COR-L47 (cell line): ENCODE measurements at places on chromosomes 5 and 9.

DNA sequence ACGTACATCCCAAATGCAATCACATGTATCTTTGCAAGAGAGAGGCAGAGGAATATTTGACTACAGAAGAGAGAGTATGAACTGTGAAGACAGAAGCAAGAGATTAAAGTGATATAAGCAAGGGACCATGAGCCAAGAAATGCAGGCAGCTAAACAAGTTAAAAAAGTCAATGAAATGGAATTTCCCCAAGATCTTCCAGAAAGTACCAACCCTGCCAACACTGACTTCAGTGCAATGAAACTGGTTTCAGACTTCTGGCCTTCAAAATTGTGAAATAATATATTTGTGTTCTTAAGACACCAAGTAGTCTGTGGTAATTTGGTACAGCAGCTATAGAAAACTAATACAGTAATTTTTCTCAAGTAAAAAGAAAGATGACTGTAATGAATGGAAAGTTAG, 20.9 kb downstream of the FOXI1 start:
- no peak for DNase-seq

DNA sequence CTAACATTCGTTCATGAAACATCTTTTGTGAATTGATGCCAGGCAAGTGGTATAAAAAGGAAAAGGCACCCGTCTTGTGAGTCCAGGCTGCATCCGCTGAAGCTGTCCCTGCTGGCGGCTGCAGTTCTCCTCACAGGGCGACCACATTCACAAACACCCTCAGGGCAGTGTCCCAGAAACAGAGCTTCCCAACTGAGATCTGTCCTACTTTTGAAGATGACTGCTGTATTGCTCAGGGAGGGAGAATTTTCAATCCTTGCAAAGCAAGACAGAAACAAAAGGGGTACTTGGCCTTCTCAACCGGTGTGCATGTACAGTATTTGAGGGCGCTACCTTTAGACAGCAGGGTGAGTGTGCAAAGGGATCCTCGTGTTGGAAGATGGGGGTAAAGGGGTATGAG, 316.1 kb downstream of the GADD45G start:
- no peak for DNase-seq

- DNase-seq: no peak
These were observed 5.5 kb downstream of the OTULIN start for GRCh38 chr5:14669975-14670374.

- no peak for DNase-seq
These were observed 1347.2 kb upstream of the NUDT12 start for GRCh38 chr5:104909803-104910202.

DNA sequence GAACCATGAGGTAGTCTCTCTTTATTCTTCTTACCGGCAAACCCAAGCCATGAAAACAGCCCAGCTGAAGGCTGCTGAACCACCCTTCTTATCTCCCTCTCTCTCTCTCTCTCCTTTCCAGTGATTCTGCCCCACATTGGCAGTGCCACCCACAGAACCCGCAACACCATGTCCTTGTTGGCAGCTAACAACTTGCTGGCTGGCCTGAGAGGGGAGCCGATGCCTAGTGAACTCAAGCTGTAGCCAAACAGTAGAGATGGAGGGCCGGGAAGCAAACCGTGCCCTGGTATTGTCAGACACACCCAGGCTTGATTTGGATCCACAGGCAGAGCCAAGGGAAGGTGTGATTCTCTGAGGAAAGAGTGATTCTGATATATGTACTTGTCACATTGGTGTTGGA, 14.0 kb downstream of the GRHPR start:
- no peak for DNase-seq

DNA sequence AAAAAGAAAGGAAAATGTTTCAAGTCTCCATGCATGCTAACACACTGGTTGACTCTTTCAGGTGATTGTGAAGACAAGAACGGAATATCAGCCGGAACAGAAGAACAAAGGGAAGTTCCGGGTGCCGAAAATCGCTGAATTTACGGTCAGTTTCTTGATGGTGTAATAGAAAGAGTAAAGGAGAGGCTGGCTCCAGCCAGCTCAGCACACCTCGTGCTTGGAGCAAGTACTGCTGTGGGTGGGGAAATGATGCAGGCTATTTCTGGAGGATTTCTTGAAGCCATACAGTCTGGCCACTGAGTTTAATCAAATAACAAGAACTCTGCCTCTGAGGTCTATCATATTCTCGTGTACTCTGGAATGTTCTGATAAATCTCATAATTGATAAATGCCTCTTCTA, 18.7 kb downstream of the NSG2 start:
- no peak for DNase-seq

DNA sequence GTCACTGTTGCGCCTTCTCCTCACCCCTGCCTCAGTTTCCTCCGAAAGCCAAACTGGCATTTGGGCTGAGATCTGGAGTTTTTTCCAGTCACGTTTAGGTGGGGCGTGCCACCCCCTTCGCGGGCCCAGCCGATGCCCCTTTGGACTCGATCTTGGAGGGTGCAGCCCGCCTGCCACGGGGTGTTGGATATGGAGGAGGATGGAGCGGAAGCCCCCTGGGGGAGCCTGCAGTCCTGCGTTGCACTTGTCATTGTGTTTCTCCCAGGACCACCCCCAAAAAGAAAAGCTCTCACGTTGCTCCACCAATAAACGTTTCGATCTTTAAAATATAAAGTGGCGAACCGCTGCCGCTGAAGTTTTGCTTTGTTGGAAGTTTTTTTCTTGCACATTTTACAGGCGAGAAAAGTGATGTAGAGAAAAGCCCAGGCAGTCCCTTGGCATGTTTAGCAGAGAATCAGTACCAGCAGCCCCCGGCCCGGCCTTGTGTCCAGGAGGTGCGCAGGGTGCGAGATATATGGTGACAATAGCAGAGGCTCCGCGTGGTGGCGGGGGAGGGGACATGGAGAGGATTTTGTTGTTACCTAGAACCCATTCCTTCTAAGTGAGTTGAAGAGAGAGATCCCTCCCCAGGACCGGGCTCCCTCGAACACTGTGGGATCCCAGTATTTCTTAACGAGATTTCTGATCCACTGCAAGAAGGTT, 681 bp downstream of the F2R start:
- DNase-seq: no peak

DNA sequence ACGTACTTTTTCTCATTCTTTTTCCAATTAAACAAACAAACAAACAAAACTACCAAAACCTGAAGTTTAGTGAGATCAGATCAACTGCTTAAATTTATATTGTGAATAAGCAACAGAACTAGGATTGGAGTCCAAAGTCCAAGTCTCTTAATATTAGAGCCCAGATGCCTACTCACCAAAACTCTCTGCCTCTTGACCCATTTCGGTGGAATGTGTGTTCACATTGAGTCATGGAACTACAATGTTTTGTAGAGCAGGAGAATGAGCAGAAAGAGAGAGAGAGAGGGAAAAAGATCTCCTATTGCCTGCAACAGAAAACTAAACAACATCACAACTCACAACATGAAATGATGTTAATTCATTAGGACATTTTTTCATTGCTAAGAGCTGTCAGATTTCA, 751.1 kb downstream of the TLR4 start:
- DNase-seq: no peak

DNA sequence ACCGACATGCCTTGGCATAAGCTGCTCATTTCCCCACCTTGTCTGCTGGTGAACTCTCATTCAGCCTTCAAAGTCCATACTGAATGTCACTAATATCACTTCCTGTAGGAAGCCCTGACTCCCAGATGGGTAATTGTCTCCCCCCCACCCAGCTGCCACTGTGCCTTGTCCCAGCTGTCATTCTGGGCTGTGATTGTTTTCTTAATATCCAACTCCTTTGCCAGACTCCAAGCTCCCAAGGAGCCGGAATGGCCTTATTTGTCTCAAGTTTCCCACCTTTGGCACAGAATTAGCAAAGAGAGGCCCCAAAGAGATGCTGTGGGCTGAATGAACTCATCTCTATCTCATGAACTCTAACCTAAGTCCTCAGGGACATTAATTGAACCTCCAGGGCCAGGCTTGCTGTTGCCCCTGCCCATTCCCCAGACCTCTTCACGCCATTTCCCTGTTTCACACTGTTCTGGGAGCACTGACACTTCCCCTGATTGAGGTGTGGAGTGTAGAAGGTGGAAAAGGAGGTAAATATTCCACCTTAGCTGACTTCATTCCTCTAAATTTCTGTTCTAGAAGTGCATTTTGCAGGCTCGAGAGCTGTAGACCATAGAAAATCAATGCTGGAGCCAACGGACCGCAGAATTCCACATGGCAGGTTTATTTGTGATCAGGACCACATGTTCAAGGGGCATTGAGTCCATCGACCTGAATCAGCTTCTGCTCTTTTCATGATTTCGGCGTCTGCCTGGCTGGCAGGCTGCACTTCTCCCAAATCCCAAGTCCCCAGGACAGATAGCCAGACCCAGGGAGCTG, 4.9 kb upstream of the SH3PXD2B start:
- DNase-seq: no peak

GRCh38 chr5:168793841-168794837, 215.0 kb upstream of the PANK3 start:
- no peak for DNase-seq

GRCh38 chr9:18333157-18333556, 140.8 kb upstream of the ADAMTSL1 start:
- DNase-seq: no peak
